SW 1271 (cell line): ENCODE measurements at places on chromosomes 12 and 14.
A peak's percentile ranks its signal among the peaks of the same experiment; 100 is the strongest.

- no peak for DNase-seq
These were observed 61.4 kb upstream of the PLEKHA5 start for GRCh38 chr12:19068137-19068536.

DNA sequence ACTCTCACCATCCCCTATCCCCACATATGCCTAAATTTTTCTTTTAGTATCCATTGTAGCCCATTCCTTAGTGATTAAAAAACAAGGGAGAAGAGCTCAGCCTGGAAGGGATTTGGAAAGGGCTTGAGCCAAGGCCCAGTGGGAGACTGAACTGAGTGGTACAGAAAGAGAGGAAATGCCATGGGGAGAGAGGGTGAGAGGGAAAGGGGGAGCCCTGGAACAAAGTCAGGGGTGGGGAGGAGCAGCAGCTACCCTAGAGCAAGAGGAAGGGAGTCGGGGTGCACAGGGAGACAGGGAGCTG is 2.6 kb upstream of the ATN1 start:
- DNase-seq: no peak

DNA sequence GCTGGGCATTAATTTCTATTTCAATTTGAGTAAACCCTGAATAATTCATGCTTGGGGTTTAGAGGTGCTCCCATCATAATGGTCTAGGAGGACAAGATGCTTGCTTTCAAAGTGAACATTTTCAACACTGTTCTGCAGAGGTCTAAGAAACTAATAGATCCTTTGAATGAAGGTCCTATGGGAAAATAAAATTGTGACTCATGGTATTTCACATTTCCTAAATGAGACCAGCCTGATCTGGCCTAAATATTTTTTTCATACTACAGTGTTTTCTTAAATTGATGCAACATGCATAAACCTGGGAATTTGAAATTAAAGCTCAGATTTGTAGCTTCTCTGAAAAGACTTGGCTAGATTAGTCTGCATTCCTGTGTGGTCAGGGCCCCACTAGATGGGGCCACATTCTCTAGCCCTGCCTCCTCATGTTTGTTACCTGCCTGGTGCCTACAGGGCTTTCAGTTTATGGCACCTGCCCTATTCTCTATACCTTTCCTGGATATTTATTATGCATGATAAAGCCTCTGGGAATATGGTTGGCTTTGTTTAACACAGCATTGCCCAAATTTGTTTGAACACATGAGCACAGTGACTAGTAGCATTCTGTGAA is 112.7 kb downstream of the METTL25 start:
- DNase-seq: no peak

GRCh38 chr12:89859508-89860220 is 151.0 kb upstream of the ATP2B1 start:
- no peak for DNase-seq

GRCh38 chr14:105141026-105141425 is 27.6 kb downstream of the JAG2 start:
- no peak for DNase-seq

DNA sequence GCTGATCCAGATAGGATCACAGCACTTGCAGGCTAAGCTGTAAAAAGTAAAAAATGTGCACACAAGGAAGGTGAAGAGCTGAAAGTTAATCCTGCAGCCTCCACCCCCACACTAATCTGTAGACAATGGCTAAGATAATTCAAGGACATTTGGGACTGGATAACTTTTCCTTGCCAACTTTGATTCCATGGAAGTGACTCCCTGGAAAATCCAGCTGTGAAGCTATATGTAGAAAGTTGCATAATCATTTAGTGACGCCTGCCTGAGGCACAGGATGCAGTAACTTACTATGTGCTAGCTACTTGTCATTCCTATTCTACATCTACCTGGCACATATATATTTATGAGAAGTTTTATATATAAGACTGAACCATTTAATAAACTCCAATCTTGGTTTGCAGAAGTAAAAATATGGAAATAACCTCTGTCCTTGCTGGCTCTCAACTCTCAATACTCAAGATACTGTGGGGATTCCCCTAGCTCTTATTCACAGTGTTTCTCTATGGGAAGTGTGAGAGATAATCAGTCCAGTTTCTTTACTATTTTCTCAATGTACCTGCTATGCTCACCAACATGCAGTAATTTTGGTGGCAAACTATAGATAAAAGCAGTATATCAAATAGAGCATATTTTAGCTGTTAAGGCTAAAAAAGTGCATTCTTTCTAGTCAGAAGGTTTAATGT is 14.8 kb downstream of the LDHB start:
- DNase-seq: peak; percentile 24

- no peak for DNase-seq
These were observed 58.2 kb downstream of the CACNA1C start for GRCh38 chr12:2110849-2111566.

- DNase-seq: no peak
These were observed 49.5 kb upstream of the POC1B start for GRCh38 chr12:89575374-89575773.

DNA sequence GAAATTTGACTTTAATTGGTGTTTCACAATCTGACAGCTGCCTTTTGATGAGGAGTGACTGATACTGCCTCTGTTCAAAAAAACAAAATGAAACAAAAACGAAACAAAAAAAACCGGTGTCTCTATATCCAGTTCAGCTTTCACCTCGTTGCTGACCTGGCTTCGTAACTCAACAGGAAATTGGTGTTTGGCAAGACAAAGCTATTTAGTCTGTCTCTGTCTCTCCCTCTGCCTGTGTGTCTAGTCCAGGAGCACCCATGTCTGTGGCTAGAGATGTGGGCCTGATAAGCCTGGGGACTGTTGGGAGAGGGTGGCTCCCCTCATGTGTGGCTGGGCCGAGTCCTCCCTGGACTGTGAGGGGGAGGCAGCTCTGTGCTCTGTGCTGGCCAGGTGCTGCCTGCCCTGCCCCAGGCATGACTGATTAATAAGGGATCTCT is 11.3 kb downstream of the CACNA1C start:
- no peak for DNase-seq

GRCh38 chr14:41662780-41663472 is 56.2 kb downstream of the LRFN5 start:
- DNase-seq: no peak

GRCh38 chr12:32010631-32011336 is 51.6 kb downstream of the RESF1 start:
- DNase-seq: no peak

- no peak for DNase-seq
These were observed 73.7 kb downstream of the PTPN21 start for GRCh38 chr14:88481059-88481458.

DNA sequence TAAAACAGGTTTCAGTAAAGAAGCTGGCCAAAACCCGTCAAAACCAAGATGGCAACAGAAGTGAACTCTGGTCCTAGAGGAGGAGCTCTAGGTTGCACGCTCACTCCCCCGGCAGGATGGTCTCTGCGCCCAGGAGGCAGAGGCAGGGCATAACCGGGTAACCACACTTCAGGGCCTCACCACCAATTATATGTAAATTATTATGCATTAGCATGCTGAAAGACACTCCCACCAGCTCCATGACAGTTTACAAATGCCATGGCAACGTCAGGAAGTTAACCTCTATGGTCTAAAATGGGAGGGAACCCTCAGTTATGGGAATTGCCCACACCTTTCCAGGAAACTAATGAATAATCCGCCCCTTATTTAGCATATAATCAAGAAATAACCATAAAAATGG is 20.1 kb upstream of the SLC6A12 start:
- no peak for DNase-seq

DNA sequence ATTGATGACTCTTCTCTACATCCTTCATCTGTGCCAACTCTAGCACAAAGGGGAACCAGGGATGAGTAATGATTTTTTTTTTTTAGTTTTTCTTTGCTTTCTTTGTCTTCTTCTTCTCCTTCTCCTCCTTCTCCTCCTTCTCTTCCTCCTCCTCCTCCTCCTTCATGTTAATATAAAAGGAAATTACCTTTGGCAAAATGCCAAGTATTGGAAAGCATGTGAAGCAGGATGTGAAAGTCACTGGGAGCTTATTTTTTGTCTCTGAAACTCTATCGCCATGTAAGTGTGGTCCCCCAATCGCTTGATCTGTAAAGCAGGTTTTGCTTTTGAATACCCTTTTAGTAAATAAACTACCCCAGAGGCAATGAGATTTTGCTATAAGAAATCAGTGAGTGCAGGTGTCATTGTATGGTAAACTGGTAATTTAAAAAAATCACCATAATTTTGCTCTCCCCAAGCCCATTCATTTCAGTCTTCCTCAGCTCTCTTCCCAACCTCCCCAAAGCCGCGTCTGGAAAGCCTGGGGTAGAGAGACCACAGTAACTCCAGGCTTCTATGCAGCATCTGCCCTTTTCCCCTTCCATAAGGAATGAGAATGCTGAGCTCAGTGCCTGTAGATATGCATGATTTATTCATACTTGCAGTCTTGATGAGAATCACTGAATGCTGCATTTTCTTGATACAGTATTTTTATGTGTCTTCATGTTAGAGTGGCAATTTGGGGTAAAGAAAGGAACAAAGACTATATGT is 388.7 kb downstream of the TMEM117 start:
- DNase-seq: no peak

- no peak for DNase-seq
These were observed 4.7 kb downstream of the ANHX start for GRCh38 chr12:133231001-133231400.

DNA sequence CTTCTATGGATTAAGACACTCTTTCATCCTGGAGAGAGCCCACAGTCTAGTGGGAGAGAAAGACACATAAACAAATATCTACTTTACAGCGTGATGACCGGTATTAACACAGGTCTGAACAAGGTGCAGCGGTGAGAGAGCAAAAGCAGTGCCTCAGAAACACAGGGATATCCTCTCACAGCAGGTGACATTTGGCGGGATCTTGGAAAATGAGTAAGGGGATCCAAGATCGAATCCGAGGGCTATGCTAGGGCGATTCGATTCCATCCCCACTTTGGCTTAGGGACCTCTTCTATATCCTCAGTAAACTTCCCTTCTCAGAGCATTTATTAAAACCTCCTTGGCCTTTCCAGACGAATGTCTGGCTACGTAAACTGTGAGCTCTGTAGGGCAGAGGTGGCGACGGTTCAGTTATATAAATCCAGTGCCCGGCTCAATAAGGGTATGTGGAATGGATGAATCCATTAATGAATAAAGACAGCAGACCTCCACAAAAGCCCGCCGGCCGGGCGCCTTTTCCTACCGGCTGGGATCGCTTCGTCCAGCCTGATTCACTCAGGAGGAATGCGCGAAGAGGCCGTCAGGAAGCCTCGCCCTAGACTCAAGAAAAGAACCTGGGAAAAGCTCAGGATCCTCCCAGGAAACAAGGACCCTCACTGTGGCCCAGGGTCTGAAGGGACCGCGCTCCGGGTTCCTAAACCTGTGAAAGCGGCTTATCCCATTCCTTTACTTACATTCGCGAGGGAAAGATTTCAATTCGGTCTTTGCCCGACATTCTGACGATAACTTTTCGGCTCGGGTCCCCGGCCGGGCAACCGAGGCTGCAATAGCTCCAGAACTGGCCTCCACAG is 455 bp downstream of the ATP6V1D start:
- no peak for DNase-seq

DNA sequence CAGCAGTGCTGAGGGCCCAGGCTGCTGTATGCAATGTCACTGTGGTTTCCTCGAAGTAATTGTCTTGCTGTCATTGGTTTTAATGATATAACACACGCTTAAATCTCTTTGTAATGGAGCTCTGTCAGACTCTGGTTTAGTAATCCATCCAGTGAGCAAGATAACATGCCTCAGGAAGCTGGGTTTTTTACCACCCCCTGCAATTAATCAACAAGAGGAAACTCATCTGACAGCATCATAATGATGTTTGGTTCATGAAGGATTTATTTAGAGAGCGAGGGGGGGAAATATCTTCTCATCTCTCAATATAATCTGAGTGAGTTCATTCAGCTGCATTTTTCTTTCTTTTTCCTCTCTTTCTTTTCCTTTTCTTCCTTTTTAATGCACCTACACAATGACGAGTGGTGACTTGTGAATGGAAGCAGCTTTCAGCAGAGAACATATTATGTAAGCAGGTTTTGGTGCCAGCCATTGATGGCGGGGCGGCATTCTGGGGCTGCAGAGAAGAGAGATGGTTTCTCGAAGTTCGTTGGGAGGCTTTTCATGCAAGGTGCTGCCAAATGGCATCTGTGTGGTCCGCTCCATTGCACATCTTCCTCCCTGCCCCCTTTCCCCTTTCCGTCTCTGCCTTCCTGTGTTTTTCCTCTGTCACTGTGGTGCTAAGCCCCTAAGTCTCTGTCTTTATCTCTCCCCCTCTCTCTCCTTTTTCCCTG is 6.7 kb downstream of the RPH3A start:
- no peak for DNase-seq

DNA sequence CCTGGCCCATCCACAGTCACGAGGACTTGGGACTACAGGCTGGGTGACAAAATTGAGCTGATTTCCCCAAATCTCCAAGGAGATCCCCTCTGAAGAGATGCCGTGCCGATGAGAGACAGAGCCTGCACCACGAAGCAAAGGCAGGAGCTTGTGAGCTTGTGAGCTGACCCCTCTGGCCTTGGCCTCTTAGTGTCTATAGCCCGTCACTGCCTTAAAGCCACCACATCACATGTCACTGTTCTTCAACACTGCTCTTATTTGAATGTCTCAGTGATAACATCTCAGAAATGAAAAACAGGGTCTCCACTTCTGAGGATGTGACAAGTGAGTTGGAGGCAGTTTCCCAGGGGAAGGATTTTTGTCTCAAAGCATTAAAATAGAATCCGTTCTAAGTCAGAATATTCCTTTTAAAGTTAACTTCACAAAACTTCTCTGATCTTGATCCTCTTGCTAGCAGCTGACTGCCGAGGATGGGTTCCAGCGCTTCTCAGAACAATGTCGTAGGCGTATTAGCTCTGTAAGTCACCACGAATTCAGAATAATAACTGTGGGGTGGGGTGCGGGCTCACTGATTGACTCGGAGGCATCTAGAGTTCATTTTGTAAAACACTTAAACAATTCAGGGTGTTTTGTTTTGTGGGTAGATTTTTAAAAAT is 37.5 kb downstream of the CHST11 start:
- no peak for DNase-seq

DNA sequence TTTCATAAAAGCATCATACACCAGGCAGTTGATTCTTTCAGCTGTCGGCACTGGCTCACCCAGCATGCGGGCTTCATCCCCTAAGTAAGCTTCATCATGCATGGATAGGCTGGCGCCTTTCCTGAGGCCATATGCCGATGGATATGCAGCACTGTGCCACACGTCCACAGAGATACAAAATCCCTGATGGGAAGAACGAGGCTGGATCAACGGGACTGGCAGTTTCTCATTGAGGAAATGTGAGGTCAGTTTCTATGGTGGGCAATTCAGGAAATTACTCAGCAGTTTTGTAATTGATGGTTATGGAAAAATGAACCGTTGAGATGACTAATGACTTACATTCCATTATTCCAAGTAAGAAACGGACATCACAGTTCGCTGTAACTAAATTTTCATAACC is 453.8 kb downstream of the TMEM121 start:
- DNase-seq: no peak
